Daoy (cell line): ENCODE measurements at places on chromosomes 7 and 10.

DNA sequence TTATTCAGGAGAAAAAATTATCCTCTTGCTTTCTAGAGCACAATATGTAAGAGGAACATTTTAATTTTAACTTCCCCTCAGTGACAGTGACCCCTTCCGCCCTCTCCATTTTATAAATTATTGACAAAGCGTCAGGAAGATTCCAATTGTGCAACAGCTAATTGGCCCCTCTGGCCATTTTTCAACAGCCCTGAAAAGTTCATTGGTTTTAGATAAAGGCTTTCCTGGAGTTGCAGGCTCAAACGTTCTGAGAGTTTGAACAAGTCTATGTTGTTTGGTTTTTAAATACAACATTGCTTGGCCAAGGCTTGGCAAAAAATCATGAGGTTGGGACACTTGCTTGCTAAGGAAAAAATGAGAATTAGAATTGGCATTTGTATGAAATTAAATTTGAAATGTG lies 422.2 kb upstream of the ANKRD30A start:
- no peak for DNase-seq

GRCh38 chr7:24462984-24463383 lies 110.3 kb upstream of the PALS2 start:
- DNase-seq = no peak

- peak; percentile 63 for DNase-seq
Observed at GRCh38 chr7:4931943-4932342, 27.0 kb downstream of the MMD2 start.

DNA sequence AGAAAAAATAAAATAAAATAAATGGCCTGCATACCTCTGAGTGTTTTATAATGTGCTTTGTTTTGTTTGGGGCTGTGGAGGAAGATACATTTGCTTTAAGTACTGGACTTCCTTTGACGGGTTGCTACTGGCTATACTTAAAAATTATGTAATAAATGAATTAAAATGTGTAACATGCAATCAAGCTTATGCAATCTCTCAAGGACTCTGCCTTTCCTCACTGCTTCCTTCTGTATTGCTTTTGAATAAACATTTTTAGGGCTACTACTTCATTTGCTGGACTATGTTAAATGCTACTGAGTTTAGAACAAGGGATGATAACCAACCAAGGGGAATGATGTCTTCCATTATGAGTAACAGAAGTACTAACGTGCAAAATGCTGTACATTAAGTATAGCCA lies 91.6 kb downstream of the ETV1 start:
- DNase-seq = no peak

DNA sequence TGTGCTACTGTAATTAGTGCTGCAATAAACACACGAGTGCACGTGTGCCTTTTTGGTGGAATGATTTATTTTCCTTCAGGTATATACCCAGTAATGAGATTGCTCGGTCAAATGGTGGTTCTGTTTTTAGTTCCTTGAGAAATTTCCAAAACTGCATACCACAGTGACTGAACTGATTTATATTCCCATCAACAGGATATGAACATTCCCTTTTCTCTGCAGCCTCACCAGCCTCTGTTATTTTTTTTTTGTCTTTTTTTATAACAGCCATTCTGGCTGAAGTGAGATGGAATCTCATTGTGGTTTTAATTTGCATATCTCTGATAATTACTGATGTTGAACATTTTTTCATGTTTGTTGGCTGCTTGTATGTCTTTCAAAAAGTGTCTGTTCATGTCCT lies 922.9 kb upstream of the LRRN3 start:
- no peak for DNase-seq

DNA sequence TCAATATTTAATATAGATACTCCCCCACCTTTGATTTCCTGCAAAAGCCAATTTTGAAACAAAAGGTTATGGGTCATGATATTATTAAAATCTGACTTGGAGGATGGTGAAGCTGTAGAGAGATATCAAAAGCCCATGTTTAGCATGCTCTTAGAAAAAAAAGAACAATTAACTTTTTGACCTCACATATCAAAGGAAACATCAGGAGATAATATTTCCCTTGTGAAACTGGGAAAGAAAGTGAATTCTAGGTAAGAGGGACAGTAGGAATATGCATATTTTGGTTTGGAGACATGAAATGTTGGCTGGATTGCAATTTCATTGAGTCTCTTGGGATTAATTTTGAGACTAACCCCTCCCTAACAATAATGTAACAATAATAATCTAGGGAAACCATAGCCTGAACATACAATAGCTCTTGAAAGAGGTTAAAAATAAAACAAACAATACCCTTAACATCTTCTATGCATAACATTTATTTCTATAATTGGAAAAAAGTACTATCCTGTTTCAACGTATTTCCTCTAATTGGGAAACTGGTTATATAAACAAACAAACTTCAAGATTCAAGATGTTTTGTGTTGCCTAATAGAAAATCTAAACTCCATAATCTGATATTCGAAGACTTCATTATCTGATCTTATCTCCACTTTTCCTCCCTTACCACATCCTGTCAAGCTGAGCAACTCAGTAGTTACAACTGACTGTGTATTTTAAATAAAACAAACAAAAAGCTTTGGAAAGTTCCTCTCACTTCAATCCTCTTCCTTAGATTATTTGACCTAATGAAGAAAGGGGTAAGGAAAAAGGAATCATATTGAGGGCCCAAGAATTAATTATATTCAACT lies 14.8 kb downstream of the TMEM26 start:
- no peak for DNase-seq

DNA sequence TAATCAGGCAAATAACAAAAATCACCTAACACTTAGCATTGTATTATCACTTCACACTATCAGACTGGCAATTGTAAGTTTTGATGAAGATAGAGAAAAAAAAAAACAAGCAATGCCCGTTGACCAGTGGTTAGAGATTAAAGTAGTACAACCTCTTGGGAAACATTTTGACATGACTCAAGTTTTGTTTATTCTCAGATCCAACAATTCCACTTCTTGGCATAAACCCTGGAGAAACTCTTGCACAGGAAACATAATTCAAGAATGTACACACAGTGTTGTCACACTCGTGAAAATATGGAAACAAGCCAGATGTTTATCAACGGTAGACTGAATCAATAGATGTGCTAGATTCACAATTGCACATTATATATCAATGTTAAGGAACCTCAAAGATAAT lies 37.2 kb downstream of the FRMD4A start:
- DNase-seq = no peak

DNA sequence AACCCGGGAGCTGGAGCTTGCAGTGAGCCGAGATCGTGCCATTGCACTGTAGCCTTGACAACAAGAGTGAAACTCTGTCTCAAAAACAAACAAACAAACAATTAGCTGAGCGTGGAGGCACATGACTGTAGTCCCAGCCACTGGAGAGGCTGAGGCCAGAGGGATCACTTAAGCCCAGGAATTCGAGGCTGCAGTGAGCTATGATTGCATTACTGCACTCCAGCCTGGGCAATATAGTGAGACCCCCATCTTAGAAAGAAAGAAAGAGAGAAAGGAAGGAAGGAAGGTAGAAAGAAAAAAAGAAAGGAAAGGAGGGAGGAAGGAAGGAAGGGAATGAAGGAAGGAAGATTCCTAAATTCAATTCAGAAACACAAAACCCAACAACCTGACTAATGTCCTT lies 141.3 kb upstream of the TNRC18 start:
- DNase-seq = no peak

- no peak for DNase-seq
Observed at GRCh38 chr7:158973941-158974785, 117.8 kb downstream of the DYNC2I1 start.

GRCh38 chr7:151923097-151923876 lies 33.0 kb upstream of the GALNTL5 start:
- no peak for DNase-seq

DNA sequence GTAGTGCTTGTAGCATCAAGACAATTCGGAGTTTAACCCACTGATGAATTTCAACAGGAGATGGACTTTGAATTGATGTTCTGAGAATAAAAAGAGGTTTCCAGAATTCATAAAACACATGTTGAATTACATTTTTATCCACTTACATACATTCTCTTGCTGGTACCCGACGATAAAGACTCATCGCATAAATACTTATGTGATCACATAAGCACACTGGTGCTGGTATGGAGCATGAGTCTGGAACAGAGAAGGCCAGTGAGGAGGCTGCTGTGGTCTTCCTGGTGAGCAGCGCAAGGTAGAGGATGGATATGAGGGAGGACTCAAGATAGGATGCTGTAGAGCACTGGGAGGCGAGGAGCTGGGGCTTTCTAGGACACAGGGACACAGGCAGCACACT lies 109.0 kb downstream of the RNF216 start:
- DNase-seq = no peak

DNA sequence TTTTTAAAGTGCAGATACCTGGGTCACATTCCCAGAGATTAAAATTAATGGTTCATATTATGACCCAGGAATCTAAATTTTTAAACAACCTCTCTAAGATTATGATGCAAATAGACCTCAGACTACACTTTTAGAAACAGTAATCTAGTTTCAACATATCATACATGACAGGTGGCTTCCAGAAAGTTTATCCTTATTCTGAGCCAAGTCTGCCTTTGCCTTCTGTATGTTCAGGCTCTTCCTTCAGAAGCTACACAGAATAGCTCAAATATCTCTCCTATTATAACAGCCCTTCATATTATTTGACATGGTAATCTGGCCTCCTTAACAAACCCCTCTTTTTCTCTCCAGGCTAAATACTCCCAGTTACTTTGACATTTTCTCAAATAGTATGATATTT lies 101.9 kb downstream of the FZD1 start:
- no peak for DNase-seq

- no peak for DNase-seq
Observed at GRCh38 chr10:5362873-5363272, 1.9 kb upstream of the UCN3 start.

- DNase-seq = peak; percentile 19
Observed at GRCh38 chr10:12849319-12850181, 152.0 kb downstream of the CCDC3 start.

DNA sequence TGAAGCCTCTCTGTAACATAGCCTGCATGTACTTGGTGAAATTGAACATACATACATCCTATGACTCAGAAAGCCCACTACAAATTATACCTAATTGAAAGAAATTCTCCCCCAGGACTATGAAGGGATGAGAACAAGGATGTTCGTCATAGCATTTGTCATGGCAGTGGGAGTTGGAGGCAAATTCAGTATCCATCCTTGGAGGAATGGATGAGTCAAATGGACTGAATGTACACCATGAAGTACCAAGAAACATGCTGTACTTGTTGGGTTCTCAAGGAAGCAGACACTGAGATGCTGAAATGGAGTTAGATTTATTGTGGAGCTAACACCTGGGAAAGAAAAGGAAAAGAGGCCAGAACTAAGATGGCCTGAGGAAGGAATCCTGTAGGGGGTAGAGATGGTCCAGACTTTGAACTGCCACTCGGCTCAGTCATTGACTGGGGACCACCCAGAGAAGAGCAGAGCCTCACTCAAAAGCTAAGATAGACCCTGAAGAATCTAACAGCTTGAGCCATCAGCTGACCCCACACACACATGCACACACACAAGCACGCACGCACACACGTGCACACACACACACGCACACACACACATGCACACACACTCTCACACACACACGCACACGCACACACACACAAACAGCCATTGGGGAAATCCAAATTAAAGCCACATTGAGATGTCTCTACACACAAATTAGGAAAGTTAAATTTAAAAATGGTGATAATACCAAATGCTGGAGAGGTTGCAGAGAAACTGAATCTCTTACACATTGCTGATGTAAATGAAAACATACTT lies 22.3 kb downstream of the AOC1 start:
- DNase-seq = no peak

DNA sequence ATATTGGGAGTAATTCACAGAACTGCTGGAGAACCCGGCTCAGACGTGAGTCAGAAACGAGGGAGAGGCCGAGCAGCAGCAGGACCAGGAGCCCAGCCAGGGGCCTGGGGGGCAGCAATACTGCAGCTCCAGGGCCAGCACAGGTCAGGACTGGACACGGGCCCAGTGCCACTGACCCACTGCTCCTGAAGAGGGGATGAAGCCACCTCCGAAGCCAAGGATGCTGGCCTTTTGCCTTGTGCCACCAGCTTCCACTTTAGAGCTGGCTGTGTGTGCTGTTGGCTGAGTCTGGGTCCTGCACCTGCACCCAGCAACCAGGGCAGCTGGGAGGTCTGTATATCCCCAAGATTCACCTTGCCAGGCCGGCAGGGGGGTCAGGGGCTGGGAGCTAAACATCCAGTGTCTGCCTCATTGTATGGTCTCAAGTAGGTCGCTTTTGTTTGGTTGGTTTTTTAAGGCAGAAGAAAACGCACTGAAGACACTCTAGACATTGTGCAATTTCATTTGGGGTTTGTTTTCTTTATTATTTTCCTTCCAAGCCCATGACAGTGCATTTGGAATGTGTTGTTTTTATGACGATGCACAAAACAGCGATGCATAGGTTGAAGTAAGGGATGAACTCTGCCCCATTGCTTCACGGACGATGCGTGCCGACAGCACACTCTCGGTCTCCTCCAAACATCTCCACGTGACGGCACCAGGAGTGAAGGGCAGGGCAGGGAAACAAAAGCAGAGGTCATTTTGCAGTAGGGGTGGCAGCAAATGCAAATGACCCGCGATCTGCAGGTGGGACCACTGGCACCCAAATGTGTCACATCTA lies 27.7 kb upstream of the INSIG1 start:
- DNase-seq = no peak

DNA sequence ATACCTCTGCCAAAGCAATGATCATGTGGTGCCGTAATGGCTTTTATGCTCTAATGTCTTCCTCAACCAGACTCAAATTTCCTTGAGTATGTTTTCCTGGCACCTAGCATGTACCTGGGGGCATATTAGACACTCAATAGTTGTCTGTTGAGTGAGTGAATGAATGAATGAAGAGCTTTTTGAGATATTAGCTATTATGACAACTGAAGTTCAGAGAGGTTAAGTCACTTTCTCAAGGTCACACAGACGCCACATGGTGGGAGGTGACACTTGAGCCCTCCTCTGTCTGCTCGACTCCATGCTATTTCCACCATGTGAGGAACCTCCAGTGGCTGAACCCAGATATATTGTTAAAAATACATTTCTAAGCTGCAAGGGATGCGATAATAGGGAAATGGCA lies 132.1 kb downstream of the PRPF18 start:
- no peak for DNase-seq

DNA sequence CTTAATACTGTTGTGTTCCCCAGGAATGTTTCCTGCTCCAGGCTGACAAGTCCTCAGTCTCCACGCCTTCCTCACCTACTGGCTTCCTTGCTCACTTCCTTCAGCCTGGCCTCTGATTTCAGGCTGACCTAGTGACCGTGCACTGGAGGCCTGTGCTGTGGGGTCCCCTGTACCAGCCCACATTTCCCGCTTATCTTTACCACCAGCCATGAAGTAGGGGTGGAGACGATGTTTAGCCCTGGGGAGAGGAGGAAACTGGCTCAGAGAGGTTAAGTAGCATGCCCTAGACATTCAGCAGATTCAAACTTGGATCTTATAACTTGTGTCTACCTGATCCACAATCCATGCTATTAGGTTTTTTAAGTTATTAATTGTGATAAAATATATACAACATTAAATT lies 4.8 kb upstream of the ZNF488 start:
- no peak for DNase-seq
